MCF 10A (cell line): ENCODE measurements at places on chromosomes 6 and 20. TPM values are rescaled to one million over a fixed set of nuclear protein-coding genes. Genes with fewer than 3 reads are reported as not detected.

The TEAD3 gene
- total RNA-seq, result 11.1 and 13.3 TPM in 2 replicates

The LPA gene
- not detected in 2 replicates for total RNA-seq

The NMBR gene
- total RNA-seq, result not detected in 2 replicates

The RBL1 gene
- 8.8 and 9.2 TPM in 2 replicates for total RNA-seq

GRCh38 chr6:120606743-120607142 lies 727.5 kb downstream of the TBC1D32 start:
- DNase-seq, result no peak

GRCh38 chr6:55886185-55886836 lies 10.9 kb upstream of the BMP5 start:
- peak; percentile 34 for DNase-seq

GRCh38 chr20:58722877-58723627 lies 30.5 kb downstream of the NPEPL1 start:
- DNase-seq, result no peak

DNA sequence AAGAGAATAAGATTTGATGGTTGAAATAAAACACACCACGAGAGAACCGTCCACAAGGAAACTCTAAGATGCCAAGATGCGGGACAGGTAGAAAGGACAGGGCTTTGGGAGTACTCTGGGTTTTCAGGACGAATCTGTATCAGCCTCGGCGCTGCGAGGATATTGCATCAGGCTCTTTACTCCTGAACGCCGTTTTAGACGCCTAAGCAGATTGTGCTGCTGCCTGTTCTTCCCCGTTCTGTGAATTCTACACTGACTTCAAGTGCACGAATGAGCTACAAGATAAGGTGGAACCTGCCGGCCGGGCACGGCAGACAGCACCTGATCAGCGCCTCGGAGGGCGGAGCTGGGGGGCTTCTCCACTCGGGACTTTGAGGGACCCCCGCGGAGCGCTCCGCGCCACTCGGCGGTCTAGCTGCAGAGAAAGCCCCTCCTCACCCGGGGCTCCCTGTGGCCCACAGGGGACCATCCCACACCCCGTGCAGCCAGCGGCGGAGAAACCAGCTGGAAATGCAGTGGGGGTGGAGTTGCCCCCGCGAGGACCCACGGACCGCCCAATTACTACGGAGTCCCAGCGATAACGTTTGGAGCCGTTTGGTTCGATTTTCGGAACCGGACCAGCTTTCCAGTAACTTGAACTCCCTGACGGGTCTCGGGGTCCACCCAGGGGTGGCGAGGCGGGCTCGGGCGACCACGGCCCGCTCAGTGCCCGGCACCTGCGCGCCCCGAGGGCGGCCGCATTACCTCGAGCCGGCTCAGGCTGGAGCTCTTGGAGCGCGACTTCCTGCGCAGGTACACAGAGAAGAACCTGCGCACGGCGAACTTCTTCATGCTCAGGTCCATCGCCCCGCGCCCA lies 646 bp downstream of the RPS6KA2 start:
- DNase-seq, result peak; percentile 57

DNA sequence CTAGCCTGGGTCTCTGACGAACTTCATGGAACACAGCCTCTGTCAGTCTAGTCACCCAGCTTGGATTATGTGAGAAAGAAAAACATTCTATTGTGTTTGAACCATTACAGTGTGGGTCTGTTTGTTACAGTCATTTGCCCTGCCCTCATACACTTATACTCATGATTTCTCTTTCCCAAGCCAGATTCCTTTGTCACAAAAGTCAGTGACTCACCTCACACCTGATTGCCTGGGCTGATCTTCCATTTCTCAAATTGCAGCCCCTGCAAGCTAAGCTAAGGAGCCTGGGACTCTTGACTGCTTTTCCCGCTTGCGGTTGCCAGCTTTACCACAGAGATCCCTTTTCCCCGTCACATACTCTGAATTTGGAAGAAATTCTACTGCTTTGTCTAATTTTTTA lies 395.9 kb downstream of the SAMD5 start:
- no peak for DNase-seq

DNA sequence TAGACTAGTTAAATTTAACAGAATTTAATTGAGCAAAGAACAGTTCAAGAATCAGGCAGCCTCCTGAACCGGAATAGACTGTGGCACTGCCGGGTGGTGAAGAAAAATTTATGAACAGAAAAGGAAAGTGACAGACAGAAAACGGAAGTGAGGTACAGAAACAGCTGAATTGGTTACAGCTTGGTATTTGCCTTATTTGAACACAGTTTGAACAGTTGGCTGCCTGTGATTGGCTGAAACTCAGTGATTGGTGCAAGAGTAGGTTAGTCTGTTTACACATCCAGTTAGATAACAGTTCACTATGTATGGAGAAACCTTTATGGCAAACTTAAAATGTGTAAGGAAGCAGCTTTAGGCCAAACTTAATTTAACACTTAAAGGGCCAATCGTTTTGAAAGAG lies 116.0 kb upstream of the CITED2 start:
- no peak for DNase-seq

DNA sequence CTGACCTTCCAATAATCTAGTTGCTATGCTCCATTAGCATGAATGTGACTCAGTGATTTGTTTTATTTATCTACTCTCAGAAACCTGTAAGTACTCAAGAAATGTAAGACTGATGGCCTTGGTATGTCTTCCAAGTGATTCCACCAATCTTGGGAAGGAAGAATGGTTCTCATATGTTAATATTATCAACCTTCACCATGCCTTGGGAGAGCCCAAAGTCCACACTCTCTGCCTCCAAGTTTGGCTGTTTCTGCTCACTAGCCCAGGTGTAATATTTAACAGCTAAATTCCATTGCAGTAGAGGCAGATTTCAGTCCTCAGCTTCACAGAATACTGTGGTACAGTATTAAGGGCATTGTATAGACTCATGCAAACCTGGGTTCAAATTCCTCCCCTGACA lies 51.8 kb downstream of the CLIC5 start:
- no peak for DNase-seq

- DNase-seq, result peak; percentile 86
Observed at GRCh38 chr6:41682056-41682477, 43.8 kb downstream of the MDFI start.

DNA sequence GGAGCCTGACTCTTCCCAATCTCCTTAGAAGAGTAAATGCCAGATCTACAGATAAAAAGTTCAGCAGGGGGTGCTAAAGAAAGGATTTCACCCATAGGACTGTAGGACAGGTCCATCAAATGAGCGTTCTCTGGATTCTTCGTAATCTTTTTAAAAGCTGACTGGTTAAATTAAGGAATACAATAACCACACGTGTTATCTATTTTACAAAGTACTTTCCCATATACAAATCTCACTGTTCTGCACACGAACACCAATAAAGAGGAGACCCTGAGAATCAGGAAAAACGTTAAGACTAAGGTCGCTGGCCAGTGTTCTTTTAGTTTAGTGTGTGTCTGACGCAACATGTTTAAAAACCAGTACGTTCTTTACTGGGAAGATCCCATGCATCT lies 542 bp downstream of the TUBE1 start:
- DNase-seq, result peak; percentile 63

DNA sequence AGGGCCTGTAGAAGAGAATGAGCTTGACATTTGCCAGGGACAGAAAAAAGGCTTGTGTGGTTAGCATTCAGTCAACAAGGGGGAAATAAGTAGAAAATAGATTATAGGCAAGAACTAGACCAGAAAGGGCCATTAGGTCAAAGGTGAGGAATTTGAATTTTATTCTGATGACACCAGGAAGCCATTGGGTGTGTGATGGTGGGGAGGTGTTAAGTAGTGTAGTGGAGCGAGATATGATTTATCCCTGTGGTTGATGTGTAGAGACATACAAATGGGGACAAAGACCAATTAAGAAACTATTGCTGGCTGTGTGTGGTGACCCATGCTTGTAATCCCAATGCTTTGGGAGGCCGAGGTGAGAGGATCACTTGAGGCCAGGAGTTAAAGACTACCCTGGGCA lies 11.0 kb downstream of the DSTN start:
- DNase-seq, result no peak

GRCh38 chr6:167442245-167442644 lies 117.4 kb downstream of the TTLL2 start:
- no peak for DNase-seq

GRCh38 chr6:165605901-165606739 lies 56.9 kb downstream of the PDE10A start:
- no peak for DNase-seq

GRCh38 chr6:6006006-6006427 lies 708 bp downstream of the NRN1 start:
- DNase-seq, result no peak

- DNase-seq, result no peak
Observed at GRCh38 chr6:116055513-116055912, 5.2 kb downstream of the FRK start.

DNA sequence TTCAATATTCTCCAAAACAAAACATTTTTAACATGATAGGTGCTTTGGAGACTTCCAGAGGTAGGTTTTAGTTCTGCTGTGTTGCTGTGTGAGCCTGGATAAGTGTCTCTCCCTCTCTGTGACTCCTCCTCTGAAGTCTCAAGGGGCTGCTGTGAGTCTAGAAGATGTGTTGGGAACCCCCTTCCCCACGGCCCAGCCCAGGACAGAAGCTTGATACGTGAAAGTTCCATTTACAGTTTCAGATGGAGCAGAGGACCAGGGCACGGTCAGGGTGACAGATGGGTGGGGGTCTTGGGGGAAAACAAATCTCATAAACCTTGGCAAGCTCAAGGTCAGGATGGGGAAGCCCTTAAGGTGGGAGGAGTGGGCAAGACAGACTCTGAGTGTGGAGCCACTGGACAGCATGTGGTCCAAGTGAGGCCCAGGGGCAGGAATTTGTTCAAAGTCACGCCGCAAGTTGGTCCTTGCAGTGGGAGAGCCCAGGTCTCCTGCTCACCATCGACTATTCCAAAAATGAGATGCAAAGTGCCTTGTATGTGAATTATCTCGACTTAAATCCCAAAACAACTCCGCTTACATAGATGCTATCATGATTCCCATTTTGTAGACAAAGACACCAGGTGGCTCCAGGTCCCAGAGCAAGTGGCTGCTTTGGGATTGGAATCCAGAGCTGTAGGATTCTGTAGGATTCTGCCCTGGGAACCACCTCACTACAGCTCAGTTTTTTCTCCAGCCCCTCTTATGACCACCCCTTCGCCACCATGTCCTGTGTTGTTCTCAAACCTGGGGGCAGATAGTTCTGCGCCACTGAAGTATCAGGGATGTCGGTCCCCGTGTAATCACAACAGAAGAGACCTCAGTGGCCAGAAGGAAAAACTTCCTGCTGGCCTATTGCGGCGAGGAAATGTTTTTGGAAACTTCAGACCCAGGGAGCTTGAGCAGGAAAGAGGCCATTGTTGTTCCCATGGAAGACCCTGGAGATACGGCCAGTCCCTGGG lies 1.9 kb downstream of the TGM2 start:
- DNase-seq, result no peak
